ENCODE measurements at places on chromosomes 2 and 18.
A peak's percentile ranks its signal among the peaks of the same experiment; 100 is the strongest.

DNA sequence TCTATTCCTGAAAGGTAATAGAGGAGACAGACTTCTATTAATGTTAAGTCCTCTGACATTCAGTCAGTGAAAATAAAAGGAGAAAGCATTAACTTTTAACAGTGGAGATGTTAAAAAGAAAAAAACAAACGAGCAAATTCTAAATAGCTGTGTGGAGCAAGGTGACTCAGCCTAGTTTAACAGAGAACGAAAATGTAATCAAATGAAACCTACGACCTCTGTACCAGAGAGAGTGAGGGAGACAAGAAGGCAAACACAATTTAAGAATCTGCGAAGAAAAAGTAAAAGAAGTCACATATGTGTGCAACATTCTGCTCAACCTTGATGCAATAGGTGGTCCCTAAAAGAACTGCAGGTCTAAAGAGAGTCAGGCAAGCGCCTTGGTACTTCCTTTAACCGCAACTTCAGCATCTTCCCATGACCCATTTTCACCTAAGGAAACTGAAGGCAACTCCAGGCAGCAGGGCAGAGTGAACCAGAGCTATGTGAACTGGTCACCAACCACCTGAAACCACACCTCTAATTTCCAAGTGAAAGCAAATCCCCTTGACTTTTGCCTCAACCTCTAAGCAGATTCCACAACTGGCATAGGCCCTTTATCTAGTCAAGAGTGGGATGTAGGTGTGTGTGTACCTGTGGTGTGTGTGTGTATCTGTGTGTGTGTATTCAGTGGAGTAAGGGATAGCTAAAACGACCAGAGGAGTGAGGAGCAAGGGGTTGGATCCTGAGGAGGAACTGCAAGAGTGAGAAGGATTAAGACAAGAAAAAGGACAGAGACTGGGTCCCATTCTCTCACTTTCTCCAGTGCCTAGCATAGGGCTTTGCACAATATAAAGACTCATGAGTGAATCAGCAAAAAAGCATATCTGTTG, 43.0 kb downstream of the FIGN start:
- no peak for DNase-seq

DNA sequence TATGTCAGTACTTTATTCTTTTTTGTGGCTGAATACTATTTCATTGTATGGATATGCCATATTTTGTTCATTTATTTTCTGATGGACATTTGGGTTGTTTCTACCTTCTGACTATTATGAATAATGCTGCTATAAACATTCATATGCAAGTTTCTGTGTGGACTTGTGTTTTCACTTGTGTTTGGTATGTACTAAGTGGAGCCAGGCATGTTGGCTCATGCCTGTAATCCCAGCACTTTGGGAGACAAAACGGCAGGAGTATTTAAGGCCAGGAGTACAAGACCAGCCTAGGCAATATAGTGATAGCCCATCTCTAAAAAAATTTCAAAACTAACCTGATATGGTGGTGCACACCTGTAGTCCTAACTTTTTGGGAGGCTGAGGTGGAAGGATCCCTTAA, 23.3 kb downstream of the MARCHF7 start:
- DNase-seq: no peak

GRCh38 chr2:204272089-204272488, 273.2 kb upstream of the PARD3B start:
- DNase-seq: no peak

GRCh38 chr2:197675711-197676188, 363 bp upstream of the RFTN2 start:
- no peak for DNase-seq

- peak; percentile 6 for DNase-seq
These were observed 115.5 kb downstream of the NFATC1 start for GRCh38 chr18:79511271-79511670.

GRCh38 chr2:136052369-136053362, 65.3 kb downstream of the CXCR4 start:
- DNase-seq: no peak

DNA sequence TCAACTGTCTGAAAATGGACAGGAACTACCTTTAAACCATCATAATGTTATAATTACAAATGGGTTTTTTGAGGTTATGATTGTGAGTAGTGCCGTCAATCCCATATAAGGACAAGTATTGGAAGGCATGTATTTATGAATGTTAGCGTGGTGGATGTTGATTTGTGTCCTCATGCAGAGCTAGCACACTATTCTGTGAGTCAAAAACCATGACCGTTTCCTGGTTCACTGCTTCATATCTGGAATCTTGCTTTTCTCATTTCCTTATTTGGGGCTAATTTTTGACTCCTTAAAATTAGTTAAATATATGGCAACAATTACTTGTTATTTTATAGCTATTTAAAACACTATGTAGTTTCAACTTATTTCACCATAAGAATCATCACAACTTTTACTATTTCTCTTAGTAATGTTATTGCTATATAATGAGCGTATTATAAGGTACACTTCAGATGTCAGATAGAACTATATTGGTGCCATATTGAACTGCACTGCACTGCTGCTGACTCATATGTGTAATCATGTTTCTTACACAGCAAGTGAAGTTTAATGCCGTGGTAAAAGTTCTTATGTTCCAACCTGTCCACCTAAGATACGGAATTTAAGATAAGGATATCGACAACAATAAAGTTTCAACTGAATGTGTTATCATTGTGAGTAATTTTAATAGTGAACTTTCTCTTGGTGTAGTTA, 192.8 kb downstream of the PTGR3 start:
- DNase-seq: no peak

- DNase-seq: no peak
These were observed 19.3 kb downstream of the MSGN1 start for GRCh38 chr2:17835516-17835915.

DNA sequence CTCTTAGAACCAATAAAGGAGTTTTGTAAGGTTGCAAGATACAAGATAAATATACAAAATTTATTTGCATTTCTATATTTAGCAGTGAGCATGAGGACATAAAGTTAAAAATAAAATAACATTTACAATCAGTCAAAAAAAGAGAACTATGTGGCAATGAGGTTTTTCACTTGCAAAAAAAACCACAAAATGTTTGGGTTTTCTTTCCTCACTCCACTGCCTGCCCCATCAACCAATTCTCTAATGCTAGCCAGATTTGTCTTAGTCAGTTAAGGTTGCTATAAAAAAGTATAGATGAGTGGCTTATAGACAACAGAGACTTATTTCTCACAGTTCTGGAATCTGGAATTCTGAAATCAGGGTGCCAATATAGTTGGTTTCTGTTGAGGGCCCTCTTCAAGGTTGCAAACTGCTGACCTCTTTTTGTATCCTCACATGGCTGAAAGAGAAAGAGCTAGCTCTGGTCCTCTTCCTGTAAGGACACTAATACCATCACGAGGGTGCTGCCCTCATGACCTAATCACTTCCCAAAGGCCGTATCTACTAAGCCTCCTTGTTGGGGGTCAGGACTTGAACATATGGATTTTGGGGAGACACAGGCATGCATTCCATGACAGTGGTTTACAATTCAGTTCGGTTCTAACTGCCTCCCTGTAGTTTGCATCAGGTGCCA, 566.2 kb downstream of the GALR1 start:
- no peak for DNase-seq

- peak; percentile 22 for DNase-seq
These were observed 77.9 kb downstream of the LIMS1 start for GRCh38 chr2:108612153-108612513.

GRCh38 chr2:196290569-196290968, 119.2 kb upstream of the STK17B start:
- no peak for DNase-seq

- no peak for DNase-seq
These were observed 8.5 kb downstream of the CEP76 start for GRCh38 chr18:12694032-12694431.

DNA sequence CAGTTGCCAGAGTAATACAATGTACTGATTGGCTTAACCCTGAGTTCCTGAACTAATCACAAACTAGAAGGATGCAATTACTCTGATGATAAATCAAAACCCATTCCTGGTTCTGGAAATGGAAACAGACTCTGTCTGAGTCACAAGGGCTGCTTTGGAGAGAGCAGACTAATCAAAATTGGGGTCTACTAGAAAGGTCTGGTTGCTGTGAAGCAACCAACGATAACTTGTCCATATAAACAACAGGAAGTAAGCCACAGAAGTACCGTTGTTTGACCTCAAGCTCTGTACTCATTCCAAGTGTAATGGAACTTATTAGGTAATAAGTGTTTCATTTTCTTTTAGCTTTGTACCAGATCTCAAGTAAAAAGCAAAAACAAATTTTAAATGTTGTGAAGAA, 49.7 kb downstream of the RASGRP3 start:
- DNase-seq: no peak

DNA sequence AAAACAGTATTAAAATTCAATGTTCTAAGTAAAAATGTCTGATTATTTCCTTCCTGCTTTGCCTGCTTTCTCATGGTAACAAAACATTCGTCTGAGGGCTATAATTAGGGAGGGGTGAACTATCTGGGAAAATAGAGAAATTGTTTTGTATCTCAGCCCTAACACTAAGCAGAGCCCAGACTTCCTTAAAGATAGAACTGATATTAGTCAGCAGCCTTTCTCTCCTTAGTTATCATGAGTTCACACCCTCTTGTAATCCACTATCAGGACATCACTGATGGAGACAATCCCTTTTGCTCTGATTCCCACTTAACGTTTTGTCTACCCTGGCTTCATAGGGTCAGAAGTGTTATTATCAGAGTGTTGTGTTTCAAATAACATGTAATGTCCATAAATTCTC, 701.1 kb upstream of the ZEB2 start:
- DNase-seq: no peak

GRCh38 chr18:924987-925386, 20.3 kb downstream of the ADCYAP1 start:
- DNase-seq: no peak

DNA sequence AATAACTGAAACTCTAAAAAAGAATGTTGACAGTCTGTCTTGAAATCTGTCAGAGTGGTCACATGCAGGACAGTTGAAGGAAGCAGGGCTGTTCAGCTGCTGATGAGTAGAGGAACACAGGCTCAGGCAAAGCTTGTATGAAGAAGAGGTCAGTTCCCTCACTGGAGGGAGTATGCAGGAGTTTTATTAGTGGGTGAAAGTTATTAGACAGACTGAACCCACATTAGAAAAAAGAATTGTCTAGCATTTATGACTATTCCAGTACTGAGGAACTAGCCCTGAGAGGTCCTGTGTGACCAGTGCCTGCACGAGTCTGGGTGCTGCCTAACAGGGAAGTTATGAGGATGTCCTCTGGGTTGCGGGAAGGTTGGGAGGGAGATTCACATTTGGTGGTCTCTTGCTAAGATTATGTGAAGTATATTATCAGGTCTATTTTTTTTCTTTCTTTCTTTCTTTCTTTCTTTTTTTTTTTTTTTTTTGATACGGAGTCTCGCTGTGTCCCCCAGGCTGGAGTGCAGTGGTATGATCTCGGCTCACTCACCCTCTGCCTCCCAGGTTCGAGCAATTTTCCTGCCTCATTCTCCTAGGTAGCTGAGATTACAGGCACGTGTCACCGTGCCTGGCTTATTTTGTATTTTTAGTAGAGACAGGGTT, 9.6 kb downstream of the TET3 start:
- DNase-seq: no peak

GRCh38 chr2:10519394-10519740, 71.2 kb upstream of the ODC1 start:
- DNase-seq: no peak

DNA sequence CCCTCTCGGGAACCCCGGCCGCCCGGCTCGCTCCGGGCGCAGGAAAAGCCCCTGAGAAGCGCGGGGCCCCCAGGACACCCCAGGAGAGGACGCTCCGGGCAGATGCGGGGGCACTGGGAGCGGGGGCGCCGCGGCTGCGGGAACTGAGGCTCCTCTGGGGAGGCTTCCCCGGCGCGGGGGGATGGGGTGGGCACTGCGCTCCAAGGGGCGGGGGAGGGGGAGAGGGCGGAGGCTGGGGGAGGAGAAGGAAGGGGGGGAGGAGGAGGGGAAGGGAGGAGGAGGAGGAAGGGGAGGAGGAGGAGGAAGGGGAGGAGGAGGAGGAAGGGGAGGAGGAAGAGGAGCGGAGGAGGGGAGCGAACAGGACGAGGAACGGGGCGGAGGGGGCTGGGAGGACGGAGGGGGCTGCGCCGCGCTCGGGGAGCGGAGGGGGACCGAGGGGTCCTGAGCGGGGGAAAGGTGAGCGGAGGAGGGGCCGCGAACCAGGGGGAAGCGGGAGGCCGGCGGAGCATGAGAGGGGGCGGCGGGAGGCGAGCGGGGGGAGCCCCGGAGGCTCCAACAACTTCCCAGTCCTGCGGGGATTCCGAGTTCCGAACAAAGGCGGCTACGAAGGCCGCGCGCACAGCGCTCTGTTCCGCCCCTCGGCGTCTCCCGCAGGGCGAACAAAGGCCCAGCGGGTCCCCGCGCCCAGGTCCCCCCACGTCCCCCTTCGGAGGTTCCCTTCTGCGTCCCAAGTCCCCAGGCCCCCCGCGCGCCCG, 742 bp downstream of the PXDN start:
- no peak for DNase-seq

DNA sequence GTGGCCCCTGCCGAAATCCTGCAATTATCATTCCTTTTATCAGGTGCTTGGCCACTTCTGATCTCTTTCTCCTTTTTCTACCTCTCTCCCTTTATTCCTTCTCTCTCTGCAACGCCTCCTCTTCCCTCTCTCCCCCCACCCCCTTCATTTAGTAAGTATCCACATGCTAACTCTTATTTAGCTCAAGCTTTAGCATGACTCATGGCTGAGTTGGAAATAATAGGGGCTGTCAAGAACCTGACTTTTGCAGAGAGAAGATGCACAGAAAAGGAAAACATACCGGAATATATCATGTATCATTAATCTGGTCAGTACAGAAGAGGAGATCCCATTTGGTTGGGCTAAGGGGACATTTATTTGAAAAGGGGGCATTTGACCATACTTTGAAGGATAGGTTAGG, 33.1 kb downstream of the FAM171B start:
- DNase-seq: no peak

GRCh38 chr2:197174539-197175094, 136.0 kb downstream of the ANKRD44 start:
- DNase-seq: peak; percentile 45

DNA sequence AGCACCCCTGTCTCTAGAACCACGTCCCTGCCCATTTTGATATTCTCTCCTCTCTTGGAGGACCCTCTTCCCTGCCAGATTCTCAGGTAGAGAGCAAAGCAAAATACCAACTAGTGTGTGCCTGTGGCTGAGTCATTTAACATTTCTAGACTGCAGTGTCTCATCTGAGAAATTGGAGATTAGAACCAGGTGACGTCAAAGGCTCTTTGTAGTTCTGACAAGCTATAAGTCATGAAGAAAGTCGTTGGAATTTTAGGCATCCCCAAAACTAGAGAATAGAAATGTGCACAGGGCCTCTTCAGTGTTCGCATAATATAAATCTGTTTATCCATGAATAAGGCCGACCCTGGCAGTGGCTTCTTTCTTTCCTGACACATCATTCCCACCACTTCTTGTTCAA, 74.4 kb upstream of the TANC1 start:
- no peak for DNase-seq

GRCh38 chr2:140654565-140654964, 1476.3 kb downstream of the LRP1B start:
- DNase-seq: no peak
